NCI-H69 (cell line): ENCODE measurements at places on chromosomes 16 and 17.
A peak's percentile ranks its signal among the peaks of the same experiment; 100 is the strongest.

DNA sequence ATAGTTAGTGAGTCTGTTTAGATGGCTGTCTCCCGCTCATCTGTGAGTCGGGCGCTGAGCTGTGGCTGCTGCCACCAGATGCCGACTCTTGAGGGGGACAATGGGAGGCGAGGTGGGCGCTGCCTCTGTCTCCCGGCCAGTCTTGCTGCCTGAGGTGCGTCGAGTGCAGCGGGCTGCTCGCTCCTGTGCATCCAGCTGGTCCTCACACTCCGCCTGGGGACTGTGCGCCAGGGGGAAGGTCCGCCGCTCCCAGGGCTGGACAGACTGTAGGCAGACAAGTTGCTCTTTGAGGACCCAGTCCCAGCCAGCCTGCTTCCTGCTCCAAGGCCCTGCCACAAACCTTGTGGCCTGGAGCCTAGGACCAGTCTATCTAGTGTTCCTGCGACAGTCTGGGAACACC is 32.4 kb downstream of the STH start:
- no peak for DNase-seq

DNA sequence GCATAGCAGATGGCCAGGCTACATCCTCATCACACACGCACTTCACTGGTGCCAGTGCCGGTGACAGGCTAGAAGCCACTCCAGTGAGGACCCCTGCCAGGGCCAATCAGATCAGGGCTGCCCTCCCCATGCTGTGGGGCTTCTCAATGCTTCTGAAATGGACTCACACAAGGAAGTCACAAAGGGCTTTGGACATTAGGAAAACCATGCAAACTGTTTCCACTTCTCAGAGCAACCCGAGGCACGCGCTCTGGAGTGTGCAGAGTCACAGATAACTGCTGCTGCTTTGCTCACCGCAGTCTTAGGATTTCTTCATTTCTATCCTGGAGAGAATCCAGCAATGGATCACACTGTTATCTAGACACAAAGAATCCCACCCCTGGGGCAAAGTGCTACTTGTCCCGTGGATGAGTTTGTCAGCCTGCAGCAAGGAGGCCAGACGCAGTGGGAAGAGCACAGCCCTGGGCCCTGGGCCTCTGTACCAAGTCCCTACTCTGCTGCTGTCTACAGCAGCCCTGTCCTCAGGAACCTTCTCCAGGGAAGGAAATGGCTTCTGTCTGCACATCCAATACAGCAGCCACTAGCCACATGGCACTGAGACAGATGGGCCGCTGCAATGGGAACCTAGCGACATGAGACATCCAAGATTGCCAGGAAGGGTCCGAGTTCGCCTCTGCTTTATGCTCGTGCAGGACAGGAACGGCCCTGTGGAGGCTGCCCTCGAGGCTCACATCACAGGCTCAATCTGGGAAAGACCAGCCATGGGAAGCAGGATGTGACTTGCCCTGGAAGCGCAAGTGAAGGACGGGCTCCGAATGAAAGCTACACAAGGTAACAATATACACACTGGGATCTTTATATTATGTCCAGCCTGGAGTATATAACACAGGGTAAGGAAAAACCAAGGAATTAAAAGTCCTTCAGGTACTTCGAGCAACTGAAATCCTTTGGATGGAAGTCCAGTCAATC is 169.3 kb downstream of the ZFHX3 start:
- no peak for DNase-seq

DNA sequence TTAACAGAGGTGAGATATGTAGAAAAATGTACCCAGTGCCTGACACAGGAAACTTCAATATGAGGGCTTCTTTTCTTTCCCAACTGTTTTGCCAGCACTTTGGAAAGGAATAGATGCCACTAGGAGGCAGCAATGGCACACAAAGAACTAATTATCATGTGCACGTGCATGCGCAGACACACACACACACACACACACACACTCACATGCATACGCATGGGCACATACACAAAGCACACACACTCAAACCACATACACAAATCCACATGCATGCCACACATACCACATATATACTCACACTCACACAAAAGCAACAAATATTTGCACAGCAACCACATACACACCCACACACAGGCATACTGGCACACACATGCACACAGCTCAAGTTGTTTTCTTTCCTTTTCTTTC is 8.8 kb upstream of the CEP112 start:
- DNase-seq, result peak; percentile 91

- peak; percentile 82 for DNase-seq
These were observed 13.9 kb downstream of the KIAA0513 start for GRCh38 chr16:85041219-85042166.

DNA sequence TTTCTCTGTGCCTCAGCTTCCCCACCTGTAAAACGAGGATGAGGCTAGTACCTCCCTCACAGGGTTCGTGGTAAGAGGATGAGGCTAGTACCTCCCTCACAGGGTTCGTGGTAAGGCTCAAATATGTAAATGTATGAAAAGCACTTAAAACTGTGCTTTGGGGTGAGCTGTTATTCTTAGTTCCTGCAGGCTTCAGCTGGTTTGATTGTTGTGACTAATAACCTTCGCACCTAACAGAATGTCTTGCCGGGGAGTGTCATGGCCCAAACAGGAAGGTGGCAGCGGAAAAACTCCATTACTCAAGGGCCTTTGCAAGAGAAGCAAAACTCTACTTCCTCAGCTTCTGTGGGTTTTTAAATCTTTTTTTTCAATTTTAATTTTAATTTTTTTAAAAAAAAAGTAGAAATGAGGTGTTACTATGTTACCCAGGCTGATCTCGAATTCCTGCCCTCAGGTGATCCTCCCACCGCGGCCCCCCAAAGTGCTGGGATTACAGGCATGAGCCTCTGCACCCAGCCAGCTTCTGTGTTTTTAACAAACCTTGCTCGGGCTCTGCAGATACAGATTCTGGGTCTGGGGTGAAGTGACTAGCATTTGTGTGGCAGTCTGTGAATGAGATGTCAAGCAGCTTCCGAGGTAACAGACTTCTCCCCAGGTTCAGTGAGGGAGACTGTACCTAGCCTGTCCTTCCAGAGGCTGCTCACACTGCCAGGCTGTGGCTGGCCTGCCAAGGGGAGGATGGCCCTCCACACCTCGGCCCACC is 103.0 kb downstream of the RAB11FIP4 start:
- DNase-seq, result no peak

GRCh38 chr16:49952386-49952785 is 72.6 kb upstream of the CNEP1R1 start:
- DNase-seq, result no peak

DNA sequence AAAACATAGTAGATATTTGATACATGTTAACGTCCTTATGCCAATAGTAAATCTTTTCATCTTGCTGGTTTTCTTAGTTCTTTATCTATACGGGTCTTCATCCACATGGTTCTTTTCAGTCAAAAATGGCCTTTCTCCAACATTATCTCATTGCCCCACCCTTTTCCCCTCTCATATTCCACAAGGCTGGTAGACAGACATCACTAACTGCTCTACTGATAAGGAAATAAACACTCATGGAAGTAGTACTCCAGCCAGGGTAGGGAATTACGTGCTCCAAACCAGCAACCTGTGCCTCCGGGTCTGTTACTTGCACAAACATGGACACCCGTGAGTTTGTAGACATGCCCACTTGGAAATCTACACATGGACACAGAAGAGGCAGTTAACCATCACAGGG is 141.4 kb downstream of the XYLT1 start:
- no peak for DNase-seq

GRCh38 chr17:29504711-29505110 is 62.1 kb downstream of the ABHD15 start:
- no peak for DNase-seq
